Renal cortex interstitium (tissue), 15 donors: ENCODE measurements at places on chromosomes 7 and 10.

GRCh38 chr7:71411475-71411874 is 279.5 kb downstream of the GALNT17 start:
- no peak for DNase-seq

- no peak for DNase-seq
These were observed 42.3 kb downstream of the DPYSL4 start for GRCh38 chr10:132229096-132229495.

DNA sequence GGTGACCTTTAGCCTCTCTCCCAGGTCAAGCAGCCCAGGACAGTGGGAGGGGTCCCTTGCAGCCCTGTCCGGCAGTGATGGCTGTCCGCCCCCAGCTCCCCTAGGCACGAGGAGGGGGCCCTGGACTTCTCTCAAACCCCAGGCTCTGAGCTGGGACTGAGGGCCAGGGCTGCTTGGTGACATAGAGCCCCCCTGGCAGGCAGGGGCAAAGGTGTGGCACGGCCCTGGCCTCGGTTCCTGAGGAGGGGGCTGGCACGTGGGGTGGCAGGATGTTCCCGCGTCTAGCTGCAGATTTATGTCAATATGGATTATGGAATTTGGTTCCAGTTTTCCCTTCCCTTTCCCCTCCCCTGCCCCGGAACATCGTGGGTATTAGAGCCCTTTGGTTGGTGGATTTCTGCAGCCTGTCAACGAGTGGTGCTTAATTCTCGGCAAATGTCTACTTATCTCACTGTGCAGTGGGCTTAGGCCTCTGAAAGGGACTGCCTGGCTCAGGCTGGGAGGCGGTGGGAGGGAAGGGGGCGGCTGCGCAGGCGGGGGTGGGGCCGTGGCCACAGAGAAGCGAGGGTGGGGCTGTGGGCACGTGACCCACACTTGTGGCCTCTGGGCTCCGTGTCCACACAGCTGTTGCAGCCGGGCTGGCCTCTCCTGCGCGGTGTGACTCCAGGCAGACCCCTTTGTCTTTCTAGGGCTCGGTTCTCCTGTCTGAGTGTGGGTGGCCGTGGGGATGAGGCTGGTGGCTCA is 19.3 kb downstream of the UNCX start:
- no peak for DNase-seq

GRCh38 chr10:114553436-114553835 is 104.6 kb downstream of the ABLIM1 start:
- DNase-seq: no peak

DNA sequence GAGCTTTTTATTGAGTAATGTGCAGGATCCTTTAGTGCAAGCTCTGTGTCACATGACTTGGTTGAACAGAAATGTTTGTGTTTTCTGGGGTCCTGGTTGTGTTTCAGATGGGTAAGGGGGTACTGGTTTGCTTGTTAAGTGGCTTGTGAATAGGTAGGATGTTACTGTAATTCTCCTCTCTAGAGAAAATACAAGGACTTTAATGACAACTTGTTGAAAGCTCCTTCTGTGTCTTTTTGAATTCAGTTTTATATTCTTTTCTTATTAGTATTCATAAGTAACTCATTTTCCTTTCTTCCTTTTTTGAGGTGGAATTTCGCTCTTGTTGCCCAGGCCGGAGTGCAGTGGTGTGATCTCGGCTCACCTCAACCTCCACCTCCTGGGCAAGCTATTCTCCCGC is 85.5 kb upstream of the BTBD16 start:
- no peak for DNase-seq

DNA sequence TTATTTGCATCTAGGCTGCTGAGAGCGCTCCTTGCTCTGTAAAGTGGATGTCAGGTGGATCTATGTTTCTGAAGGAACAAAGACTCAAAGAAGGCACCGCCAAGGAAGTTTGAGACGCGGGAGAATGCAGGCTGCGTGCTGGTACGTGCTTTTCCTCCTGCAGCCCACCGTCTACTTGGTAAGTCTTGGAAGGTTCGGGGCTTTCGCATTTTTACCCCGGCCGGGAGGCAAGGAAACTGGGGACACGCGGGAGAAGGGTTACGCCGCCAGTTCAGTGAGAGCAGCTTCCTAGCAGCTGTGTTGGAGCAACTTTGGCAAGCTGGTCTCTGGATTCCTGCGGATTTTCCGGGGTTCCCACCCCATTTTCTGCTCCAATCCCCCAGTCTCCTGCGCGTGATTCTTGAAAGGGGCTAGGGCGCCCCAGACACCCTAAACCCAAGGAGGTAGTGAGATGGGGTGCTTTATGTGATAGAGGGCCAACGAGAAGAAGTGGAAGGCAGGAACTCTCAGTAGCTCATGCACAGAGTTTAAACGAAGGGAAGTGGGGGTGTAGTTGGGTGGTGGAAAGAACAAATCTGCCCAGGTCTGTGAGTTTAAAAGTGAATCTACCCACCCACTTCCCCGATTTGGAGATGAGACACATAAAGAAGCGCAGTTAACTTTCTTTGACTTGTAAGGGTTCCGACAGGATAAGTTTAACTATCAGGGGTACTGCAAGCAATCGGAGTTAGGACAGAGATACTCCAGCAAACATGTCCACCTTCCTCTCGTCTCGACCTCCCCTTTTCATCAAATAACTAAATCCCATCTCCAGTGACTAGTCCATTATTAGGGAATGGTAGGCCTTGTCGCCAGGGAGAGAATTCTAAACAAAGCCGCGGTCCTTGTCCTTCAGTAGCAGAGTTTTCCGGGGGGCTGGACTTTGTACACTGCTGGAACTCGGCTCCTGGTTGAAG is 2.5 kb downstream of the NXPH1 start:
- DNase-seq: no peak

DNA sequence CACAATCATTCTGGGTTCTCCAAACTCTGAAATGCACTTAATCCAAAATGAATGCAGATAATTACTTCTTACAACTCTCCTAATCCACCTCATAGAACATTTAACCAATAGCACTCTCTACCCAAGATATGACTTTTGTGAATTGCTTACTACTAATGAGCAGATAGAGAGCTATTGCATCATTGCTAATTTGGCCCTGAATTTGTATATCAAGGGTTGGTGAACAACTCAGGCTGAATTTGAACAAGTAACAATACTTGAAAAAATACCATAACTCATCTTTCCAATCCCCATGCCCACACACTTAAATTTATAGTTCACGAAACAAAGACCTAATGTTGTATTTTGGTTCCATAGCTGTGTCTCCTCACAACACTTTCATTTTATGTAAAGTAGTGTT is 246.0 kb downstream of the TSPAN12 start:
- DNase-seq: no peak

- DNase-seq: no peak
These were observed 137.8 kb downstream of the SH3PXD2A start for GRCh38 chr10:103717341-103718246.

DNA sequence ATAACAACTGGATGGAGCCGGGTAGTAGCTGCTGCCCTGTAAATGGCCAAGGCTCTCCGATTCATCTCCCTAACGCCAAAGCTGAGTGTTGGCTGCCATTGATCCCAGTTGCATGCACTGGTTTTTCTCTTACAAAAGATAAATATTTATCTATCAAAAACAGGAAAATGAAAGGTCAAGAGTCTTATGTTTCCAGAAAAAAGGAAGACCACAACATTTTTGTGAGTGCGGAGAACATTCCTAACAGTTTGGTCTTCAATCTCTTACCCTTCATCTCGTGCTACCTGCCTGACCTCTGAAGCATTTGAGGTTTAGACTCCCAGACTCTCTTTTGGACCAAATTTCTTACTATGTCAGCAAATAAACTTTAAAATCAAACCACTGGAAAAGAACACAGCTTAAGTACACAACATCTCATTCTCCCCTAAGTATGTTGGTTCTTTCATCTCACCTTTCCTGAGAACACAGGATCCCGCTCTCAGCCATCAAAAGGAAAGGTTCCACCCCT is 61.6 kb downstream of the SORBS1 start:
- no peak for DNase-seq

GRCh38 chr7:150430465-150431085 is 19.9 kb upstream of the GIMAP8 start:
- DNase-seq: no peak

GRCh38 chr10:128629111-128630096 is 503.2 kb upstream of the MKI67 start:
- no peak for DNase-seq
